ENCODE measurements at places on chromosomes 16 and 17.

- no peak for DNase-seq
Measured at GRCh38 chr17:49618028-49618611, 42.4 kb downstream of the NXPH3 start.

DNA sequence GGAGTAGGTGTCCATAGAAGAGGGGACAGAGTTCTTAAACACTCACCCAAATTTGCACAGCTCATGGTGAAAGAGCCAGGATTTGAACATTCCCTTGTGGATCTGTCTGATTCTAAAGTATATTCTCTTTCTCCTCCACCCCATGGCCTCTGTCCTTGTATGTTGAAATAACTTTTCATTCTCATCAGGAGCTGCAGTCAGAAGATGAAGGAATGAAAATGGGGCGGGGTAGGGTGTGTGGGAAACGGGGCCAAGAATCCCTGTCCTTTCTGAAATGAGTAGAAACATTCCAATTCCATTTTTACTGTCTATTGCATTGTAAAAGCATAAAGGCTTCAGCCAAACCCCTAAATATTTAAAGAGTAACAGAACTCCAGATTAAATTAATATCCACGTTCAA lies 42.8 kb downstream of the NOG start:
- DNase-seq: no peak

GRCh38 chr16:55559933-55560516 lies 6.5 kb upstream of the CAPNS2 start:
- DNase-seq: no peak

- no peak for DNase-seq
Measured at GRCh38 chr17:42270170-42270535, 6.0 kb downstream of the STAT5B start.

DNA sequence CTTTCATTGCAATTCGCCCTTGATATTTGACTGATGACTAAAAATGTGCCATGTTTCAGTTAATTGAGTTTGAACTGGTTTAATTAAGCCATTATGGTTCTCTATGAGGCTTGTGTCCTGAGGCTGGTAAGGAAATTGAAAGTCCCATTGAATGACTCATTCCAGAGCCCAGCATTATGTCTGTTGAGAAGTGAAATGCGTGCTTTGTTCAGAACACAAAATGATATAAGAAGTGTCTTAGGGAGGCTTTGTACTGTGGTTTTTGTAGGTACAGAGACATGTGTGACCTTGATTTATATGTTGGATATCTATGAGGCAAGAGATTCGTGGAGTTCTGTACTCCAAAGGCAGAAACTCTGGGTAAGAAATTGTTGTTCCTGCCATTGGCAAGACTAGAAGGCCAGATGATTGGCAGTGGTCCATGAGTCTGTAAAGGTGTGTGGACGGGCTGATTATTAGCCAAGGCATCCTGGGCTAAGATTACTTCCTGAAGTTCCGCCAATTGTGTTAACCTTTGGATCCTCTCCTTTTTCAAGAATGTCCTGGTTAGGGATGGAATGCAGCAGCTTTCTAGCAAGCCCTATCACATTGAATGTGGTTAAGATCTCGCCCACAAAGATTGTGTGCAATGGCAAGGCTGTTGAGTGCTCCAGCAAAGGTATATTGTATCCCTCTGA lies 103.7 kb downstream of the NPIPB5 start:
- no peak for DNase-seq

GRCh38 chr17:78659546-78659945 lies 82.3 kb upstream of the DNAH17 start:
- no peak for DNase-seq

- no peak for DNase-seq
Measured at GRCh38 chr16:60675022-60675421, 1361.2 kb downstream of the CDH8 start.

DNA sequence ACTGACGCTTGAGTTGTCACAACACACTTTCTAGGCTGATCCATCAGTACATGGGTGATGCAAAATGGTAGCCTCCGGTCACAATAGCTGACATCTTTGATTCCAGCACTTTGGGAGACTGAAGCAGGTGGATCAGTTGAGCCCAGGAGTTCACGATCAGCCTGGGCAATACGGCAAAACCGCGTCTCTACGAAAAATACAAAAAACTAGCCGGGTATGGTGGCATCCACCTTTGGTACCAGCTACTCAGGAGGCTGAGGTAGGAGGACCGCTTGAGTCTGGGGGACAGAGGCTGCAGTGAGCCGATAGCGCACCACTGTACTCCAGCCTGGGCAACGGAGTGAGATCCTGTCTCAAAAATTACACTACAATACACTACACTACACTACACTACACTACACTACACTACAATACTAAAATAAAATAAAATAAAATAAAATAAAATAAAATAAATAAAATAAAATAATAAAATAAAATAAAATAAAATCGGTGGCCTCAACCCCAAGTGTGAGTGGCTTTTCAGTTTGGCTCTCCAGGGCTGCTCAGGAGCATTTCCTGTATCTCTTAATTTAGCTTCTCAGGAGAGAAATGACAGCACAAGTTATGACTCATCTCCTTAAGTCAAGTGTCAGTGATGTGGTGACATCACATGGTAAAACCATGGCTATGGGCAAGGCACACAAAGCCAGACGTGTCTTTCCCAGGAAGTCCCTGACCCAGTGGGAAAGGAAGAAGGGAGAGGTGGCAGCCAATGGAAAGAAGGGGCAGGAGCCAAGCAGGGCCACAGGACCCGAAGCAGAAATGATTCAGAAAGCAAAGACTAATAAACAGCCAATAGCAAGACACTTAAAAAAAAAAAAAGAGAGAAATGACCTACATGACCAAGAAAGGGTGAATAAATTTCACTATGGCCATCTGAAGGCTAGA lies 75.3 kb upstream of the TBC1D3K start:
- no peak for DNase-seq

DNA sequence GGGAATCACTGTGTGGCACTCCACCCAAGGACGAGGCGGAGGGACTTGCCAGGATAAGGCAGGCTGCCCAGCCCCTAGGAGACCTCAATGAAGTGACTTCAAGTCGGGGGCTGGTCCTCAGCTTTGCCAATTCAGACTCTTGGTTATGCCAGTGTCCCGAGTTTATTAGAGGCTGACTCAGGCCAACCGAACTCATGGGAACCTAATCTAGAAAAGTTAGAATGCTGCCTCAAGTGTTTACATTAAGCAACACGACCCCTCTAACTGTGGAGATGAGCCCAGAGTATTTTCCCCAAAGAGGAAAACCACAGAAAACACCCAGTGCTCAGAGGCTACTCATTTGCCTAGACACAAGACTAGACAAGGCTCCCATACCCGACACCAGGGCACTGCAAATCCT lies 1.1 kb upstream of the TEKT3 start:
- DNase-seq: no peak

- DNase-seq: no peak
Measured at GRCh38 chr17:57699751-57700219, 45.3 kb downstream of the CCDC182 start.

DNA sequence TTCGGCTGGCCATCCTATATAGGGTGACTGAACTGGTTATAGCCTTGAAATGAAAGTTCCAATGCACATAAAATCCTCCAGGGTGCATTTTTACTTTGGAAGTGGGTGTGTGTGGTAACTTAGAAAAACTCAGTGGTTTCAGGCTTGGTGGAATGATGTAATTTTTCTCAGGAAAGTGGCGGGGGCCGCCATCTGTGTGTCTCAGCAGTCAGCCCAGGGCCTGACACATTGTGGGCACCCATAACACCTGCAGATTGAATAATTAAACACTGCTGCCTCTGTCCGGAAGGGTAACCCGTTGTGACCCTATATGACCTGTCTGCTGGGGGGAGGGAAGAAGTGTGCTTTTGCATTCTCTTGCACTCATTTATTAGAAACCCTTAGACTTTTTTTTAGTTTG lies 2.2 kb upstream of the PDP2 start:
- DNase-seq: no peak

GRCh38 chr17:4969551-4970173 lies 2.0 kb upstream of the SPAG7 start:
- DNase-seq: no peak

GRCh38 chr17:67718325-67718941 lies 697 bp downstream of the NOL11 start:
- DNase-seq: no peak

DNA sequence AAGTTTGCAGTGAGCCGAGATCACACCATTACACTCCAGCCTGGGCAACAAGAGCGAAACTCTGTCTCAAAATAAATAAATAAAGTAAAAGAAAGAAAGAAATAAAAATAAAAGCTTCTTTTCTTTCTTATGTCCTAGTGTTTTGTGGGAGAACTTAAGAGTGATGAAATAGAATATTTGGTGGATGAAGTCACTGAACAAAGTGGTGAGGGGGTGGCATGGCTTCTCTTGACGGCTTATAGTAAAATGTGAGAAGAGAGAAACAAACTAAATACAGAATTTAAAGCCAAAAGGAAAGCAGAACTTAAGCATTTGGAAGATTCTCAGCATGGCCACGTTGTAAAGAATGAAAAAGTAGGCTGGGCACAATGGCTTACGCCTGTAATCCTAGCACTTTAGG lies 15.3 kb downstream of the SGF29 start:
- no peak for DNase-seq

DNA sequence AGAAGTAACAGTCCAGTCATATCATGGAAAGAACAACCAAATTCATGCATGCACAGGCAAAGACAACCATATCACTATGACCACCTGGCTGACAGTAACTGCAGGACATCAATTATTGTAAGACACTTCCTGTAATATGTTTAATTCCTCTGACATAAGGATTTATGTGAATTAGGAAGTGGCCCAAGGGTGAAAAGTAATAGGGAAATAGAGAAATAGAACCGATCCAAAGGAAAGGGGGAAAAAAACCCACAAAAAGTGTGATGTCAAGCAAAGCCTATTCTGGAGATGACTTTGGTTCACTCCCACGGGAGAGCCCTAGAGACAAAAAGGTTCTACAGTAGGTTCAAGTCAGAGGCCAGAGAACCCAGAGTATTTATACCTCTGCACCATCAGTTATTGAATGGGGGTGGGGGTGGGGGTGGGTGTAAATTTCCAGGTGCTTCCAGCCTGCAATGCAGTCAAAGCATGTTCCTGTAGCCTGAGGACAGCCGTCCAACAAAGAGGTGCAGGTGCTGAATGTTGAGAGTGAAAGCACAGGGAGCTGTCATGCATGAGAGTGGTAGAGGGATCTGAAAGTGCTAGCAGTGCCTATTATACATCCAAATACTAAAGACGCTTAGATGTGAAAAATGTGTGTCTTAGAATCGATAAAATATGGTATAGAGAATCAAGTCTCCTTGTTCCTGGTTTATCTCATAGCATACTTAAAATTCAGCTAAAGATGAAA lies 95.6 kb upstream of the HLF start:
- DNase-seq: no peak

GRCh38 chr16:65781855-65782254 lies 584.6 kb upstream of the CDH5 start:
- DNase-seq: no peak

DNA sequence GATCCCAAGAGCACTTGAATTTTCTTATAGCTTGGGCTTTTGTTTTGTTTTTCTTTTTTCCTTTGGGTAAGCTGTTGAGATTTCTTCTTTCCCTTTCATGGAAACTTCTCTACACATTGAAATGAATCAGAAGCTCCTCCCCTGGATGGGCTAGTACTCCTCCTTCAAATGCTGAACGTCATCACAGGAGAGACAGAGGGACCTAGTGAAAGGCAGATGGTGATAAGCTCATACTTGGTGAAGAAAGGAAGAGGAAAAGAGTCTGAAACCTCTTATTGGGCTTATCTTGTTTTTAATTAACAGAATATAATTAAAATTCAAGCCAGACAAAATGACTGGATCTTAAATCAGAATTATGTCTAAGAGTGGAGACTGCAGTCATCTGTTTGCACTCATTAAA lies 147.3 kb downstream of the SNX11 start:
- DNase-seq: no peak

DNA sequence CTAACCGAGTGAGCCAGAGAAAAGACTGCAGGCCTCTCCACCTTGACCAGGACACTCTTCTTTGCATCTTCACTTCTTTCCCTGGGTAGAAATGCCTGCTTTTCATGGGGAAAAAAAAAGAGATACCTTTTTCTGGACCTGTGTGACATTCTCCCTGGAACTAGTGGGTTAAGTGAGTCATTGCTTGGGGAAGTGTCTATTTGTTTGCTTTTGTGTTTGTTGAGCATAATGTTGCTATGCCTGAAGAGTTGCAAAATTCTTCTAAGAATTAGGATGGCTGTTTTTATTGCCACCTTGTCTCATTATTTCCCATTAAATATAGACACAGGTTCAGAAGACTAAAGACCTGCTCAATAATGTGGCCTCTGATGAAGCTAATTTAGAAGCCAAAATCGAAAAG lies 18.8 kb downstream of the CLUAP1 start:
- DNase-seq: no peak

DNA sequence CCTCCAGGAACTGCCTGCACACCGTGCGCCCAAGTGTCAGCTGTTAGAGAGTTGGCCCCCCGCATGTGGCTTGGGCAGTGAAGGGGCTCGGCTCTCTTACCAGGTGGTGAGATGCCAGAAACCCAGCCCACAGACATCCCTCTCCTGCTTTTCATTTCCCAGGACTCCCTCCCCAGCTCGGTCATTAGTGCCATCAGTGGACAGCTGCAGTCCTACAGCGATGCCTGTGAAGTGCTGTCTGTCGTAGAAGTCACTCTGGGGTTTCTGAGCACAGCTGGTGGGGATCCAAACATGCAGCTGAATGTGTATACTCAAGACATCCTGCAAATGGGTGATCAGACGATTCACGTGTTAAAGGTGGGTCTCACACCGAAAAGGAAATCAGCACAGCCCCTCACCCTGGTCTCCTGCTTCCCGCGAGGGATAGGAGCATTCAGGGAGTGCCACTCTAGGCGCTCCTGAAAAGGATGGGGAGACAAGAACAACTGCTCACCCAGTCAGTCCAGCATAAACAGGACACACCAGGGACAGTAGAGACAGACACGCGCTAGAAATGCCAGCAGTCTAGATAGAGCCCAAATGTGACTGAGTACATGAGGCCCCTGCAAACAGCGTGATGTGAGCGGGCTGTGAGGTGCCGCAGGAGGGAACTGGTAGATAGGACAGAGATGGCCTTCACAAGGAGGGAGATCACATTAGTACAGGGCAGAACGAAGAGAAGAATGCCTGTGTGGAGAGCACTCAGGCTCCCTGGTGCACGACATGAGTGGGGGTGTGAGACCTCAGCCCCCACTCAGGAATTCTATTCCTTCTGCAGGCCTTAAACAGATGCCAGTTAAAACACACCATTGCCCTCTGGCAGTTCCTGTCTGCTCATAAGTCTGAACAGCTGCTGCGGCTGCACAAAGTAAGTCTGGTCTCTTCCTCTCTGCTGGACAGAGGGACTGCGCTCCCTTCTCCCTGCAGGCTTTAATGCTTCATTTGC lies 25.7 kb upstream of the ENDOV start:
- DNase-seq: no peak

DNA sequence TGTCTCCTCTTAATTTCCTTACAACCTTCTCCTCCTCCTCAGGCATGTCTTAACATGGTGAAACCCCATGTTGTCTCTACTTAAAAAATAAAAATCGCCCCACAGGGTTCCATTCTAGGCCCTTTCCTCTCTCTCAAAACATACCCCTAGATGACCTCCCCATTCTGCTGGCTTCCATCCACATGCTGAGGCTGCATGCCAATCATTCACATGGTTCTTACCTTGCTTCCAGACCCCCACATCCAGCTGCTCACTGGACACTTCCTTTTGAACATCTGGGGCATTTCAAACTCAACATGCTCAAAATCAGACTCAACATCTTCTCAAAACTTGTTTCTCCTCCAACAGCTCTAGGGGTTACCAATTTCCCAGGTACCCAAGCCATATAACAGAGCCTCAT lies 12.4 kb upstream of the CTCF start:
- DNase-seq: no peak

GRCh38 chr17:81380131-81380530 lies 15.1 kb upstream of the BAHCC1 start:
- no peak for DNase-seq

GRCh38 chr16:57883480-57883879 lies 81.2 kb upstream of the KIFC3 start:
- no peak for DNase-seq

Measured in anterior cingulate cortex (tissue), 58 donors.